ENCODE measurements at places on chromosomes 11 and 22.

DNA sequence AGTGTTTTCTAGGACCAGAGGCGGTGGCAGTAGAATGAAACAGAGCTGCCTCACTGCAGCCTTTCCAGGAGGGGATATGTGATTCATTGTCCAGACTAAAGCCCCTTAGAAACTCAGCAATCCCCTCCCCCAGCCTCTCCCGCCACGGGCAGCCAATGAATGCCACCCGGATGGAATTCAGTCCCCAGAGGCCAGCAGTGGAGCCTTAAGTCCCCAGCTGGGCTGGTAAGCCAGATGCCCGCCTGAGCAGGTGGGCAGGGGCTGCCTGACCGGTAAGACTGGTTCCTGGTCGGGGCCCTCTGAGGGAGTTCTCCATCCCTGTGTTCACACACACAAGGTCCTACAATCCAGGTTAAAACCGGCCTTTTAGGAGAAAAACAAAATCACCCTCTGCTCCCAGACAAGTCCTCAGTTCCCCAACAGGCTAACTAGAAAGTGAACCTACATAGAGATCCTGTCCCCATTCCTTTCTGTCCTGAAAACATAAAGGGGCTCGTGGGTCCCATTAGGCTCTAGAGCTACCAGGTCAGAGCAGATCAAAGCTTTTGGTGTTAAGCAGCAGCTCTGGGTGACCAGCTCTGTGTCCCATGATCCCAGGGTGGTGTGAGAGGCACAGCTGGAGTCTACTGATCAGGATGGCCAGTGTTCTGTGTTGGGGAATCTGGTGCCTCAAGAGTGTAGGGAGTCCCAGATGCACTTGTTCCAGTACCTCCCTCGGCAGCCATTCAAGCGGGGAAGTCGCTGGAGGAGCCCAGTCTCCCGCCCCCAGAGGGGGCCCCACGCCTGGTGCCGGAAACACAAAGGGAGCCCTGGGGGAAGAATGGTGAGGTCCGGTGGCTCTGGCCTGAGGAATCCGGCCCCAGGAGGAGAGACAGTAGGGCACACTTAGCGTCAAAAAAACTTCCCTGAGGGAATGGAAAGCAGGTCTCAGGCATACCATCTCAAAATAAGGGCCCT, 2.6 kb downstream of the PATZ1 start:
- DNase-seq = peak; percentile 61

DNA sequence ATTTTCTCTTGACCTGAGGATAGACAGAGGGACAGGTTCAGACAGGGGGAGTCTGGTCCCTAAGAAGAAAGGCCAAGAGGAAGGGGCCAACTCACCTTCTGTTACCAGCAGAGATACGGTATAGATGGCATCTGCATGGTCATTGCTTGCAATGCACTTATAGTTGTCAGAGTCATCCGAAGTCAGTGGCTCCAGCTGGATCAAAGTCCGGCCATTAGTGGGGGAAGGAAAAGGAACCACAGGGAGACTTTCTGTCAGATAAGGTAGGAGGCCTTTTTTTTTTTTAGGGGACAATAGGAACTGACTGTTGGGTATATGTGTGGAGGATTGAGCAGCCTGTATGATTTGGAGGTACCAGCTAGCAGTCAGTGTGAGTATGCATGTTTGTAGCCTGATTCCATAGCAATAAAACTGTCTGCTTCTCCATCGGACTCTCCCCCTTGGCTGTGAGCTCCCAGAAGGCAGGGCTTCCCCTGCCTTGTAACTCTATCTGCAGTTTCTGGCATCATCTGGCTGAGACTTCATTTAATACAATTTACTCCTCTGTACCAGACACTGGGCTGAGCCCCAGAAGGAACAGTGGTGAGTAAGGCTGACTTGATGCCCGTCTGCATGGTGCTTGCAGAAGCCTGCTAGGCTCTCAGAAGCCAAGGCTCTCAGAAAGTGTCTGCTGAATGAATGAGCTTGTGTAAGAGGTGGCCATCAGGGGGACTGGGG, 5.7 kb downstream of the IGSF22 start:
- no peak for DNase-seq

- no peak for DNase-seq
Measured at GRCh38 chr22:34866495-34867131, 199.3 kb upstream of the ISX start.

DNA sequence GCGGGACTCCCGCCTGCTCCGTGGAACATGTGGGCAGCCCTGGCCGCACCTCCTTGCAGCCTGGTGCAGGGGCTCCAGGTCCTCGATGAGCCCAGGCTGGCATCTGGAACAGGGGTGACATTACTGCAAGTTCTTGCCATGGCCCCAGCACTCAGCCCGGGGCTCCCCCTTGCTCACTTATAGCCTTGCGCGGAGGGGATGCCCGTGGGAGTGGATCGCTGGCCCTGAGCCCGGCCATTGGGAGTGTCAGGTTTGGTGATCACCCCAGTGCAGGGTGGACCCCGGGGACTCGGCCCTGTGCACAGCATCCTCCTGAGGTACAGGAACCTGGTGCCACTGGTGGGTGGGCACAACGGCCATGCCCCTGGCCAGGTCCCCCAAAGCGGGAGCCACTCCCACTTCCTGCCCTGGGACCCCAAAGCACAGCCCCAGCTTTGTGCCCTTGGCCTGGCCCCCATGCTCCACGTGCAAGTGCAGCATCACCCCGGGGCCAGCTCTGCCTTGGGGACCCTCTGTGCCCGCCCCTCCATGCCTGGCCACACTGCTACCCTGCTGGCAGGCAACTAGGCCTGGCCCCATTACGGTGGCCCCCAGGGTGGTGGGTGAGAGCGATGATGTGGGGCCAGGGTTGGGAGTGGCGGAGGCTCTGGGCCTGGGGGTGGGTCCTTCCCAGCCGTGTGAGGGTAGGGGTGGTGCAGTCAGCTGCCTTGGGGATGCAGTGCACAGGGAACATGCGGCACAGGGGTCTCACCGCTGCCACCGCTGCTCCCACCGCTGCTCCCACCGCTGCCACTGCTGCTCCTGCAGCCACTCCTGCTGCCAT, 439.8 kb downstream of the TBC1D22A start:
- DNase-seq = no peak

- DNase-seq = no peak
Measured at GRCh38 chr11:29100967-29101366, 915.9 kb downstream of the KCNA4 start.

DNA sequence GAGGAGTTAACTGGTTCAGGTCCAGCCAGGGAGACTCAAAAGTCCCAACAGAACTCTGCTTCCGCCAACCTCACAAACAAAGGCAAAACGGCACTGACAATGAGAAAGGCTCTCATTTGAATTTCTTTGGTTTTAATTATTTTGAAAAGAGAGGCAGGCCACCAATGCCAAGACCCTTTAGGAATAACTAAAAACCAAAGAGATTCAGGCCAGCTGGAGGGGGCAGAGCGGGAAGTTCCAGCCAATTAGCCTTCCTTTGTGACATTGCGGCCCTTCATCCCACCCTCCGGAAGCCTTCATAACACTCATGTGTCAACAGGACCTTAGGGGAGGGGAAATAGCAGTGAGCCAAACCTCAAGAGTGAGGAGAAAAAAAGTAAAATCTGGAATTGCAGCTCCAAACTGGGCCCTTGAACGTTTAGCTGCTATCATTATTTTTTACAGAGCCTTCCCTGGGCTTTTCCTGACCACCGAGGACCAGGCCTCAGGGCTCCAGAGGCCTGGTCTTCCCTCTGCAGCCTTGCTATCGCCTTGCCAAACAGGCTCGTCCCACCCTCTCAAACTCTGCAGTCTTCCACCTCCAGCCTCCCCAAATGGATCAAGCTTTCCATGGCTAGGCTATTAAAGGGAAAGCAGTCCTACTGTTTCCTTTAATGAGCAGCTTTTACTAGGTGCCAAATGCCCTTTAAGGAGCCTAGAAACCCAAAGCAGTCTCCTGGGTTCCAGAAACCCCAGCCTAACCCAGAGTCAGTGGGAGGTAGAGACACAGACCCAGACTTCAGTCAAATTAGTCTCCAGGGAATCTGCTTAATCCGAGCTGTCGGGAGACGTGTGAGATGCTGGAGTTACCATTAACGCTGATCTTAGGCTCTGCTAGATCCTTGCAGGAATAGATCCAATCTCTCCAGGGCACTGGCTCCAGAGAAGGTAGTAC, 114.2 kb downstream of the CCDC34 start:
- no peak for DNase-seq

DNA sequence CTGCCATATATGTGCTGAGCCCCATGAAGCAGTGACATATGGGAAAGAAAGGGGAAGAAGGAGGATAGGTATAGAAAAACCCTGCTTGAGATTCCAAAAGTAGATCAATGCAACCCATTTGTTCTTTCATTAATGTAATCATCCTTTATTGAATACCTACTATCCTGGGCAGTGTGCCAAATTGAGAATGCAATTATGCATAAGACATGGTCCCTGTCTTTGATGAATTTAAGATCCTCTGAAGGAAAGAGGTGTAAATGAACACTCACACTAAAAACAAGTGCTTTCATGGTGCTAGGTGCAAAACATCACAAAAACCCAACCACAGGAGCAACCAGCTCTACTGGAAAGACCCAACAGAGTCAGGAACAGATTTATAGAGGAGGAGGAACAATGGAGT, 29.7 kb downstream of the FLI1 start:
- DNase-seq = no peak

DNA sequence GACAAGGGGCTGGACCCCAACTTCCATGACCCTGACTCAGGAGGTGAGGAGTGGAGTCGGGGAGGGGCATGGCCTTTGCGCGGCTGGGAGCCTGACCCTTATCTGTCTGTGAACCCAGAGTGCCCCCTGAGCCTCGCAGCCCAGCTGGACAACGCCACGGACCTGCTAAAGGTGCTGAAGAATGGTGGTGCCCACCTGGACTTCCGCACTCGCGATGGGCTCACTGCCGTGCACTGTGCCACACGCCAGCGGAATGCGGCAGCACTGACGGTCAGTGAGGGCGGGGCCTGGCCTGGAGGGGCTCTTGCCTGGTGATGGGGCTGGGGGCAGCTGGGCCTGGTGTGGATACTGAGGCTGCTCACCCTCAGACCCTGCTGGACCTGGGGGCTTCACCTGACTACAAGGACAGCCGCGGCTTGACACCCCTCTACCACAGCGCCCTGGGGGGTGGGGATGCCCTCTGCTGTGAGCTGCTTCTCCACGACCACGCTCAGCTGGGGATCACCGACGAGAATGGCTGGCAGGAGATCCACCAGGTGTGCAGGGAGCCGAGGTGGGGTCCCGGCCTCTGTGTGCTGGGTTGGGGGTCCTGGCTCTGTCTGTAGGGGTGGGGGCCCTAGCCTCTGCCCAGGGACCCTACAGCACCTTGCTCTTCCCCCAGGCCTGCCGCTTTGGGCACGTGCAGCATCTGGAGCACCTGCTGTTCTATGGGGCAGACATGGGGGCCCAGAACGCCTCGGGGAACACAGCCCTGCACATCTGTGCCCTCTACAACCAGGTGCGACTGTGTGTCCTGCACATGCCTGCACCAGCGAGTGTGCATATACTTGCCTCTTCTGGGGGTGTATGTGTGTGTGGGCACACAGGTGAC, 6.3 kb downstream of the SHANK3 start:
- DNase-seq = no peak

DNA sequence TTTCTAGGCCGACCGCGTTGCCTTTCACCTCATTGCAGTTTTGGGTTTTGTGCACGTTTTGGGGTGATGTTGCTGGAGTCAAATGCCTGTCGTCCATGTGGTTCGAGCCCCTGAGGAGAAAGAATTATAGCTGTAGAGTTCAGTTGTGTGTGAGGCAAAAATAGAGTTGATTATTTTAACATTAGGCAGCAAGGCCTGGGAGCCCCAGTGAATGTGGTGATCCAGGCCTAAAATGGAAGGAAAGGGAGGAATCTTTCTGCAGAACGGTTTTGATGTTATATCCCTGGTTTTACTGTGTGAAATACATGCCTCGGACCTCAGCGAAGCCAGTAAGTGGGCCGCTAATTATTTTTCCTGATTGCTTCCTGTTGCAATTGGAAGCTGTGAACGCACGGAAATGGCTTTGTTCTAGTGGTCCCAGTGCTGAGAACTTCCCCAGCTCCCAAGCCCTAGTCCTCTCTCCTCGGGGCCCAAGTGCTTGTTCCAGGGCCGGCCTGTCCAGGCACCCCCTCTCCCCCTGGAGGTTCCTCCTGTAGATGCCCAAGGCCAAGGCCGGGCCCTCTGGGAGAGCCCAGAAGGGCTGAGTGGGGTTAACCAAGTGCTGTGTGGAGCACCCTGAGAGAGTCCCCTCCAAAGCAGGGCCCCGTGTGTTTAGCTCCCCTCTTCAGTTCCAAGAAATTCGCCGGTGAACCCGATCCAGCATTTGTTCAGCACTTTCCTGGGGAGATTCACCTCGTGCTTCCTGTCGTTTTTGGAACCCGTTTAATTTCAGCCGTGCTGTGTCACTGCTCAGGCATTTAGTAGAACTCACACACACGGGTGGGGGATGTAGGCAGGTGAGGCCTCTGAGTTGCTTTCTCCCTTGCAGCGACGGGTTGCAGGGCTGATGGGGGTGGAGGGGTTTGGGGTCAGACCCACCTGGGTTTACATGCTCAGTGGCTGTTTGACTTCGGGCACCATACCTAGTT, 2.1 kb downstream of the LRP5 start:
- peak; percentile 43 for DNase-seq

DNA sequence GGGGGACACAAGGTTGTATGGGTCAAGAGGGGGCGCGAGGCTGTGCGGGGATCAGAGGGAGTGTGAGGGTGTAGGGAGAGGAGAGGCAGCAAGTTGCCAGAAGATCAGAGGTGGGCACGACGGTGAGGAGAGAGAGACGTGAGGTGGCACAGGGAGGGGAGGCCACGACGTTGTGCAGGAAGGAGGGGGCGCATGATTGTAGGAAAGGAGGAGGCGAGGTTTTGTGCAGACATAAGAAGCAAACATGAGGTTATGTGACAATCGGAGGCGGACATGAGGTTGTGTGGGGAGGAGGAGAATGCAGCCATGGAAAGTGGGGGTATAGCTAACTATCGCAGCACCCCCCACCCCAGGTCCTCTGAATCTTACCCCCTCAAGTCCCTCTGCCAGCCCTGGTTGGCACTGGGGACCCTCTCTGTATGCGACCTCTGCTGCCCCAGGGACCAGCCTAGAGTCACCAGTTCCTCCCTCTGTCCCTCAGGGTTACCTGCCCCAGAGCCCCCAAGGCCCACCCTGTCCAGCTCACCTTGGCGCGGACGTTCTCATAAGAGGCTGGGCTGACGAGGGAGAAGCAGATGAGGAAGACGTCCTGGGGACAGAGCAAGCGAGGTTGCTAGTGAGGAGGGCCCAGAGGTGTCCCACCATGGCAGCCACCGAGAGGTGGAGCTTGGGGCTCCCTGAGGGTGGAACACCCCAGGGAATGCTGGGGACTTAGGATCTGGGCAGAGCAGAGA, 12.5 kb downstream of the RAC2 start:
- no peak for DNase-seq

GRCh38 chr11:134711588-134711987, 299.5 kb upstream of the B3GAT1 start:
- DNase-seq = no peak

DNA sequence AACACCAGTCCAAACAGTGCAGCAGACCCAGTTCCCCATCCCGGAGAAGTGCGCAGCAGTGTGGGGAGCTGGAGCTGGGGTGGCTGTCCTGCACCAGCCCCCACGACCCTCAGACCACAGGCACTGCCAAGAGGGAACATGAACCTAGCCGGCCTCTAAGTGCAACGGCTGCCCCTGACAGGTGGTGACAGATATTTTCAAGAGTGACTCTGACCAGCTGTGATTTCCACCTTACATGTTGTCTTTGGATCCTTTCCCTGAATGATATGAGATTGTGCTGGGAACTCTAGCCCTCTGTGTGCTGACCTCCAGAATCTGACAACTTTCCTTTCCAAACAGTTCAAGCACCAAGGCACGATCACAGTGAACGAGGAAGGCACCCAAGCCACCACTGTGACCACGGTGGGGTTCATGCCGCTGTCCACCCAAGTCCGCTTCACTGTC, 12.6 kb downstream of the SERPIND1 start:
- no peak for DNase-seq
